ENCODE measurements at places on chromosomes 4 and X.

DNA sequence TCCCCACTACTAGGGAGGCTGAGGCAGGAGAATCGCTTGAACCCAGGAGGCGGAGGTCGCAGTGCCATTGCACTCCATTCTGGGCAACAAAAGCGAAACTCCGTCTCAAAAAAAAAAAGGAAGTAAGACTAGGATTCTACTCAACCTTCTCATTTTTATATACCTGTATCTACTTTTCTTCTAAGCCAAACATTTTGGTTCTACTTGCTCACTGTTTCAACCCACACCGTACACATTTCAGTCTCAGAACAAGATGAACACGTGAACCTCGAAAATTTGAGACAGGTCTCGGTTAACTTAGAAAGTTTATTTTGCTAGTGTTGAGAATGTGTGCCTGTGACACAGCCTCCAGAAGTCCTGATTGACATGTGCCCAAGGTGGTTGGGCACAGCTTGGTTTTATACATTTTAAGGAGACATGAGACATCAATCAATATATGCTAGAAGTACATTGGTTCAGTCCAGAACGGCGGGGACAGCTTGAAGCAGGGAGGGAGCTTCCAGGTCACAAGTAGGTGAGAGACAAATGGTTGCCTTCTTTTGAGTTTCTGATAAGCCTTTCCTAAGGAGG is 3.7 kb downstream of the ADD1 start:
- no peak for DNase-seq

DNA sequence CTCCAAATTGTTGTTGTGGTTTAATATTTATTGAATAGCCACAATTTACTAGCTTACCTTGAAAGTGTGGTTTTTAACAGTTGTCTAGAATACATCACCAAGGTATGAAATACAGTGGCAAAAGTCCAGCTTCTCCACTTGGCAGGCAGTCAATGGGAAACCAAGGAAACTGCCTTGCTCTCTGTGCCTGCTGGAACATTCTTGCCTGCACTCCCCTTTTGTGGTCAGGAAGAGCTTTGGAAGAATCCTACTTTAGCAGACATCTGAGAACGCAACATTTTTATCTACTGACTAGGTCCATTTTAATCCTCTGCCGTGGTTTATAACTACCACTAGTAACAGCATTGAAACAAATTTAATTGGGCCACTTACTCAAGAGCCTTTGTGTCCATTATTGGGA is 64.5 kb downstream of the TENM3 start:
- DNase-seq, result no peak

DNA sequence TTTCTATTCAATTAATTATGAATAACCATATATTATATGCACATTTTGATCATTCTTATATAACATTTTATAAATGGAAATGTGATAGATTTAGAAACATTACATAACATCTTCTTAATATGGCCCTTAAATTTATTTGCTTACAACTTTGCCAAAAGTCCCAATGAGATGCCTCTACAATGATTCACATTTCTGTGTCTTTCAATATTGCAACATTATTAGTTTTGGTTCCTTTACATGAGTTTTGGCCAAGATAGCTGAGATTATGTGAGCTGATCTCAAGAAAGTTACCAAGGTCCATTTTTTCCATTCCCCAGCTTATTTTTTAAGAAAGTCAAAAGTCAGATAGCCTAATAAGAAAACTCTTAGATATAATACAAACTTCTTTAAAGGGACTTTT is 361.2 kb downstream of the PCDH7 start:
- DNase-seq, result no peak

GRCh38 chrX:116757491-116757890 is 294.7 kb upstream of the CT83 start:
- DNase-seq, result no peak

GRCh38 chrX:102712216-102712966 is at the start of gene GPRASP2:
Gene GPRASP2 (plus strand): TSS chrX:102712448. CDS start chrX:102714870, 2,422 bp downstream.
- DNase-seq, result no peak

DNA sequence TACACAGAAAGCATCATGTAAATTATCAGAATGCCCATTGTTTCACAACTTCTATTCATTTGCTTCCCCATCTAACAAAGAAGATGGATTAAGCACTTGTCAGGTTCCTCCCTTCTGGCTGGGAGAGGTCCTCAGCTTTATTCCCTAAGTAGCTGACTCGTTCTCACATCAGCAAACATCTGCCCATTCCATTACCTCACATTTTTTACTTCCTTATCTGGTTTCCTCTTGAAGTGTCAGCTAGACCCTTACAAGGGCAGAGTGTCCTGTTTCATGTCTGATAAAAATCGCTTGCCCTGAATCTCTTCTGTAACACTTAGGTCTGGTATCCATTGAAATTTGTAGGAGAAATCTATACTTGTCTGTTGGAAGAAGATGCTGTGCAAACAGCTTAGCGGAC is 34.7 kb downstream of the TMPRSS11A start:
- no peak for DNase-seq

DNA sequence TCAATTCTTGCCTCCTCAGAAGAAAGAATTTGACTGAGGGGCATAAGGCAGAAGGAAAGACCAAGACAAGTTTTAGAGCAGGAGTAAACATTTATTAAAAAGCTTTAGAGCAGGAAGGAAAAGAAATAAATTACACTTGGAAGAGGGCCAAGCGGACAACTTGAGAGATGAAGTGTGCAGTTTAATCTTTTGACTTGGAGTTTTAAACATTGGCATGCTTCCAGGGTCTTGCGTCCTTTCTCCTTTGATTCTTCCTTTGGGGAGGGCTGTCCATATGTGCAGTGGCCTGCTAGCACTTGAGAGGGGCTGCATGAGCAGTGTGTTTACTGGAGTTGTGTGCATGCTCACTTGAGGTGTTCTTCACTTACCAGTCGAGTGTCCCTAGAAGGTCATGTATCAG is 275.8 kb upstream of the IL1RAPL1 start:
- no peak for DNase-seq

DNA sequence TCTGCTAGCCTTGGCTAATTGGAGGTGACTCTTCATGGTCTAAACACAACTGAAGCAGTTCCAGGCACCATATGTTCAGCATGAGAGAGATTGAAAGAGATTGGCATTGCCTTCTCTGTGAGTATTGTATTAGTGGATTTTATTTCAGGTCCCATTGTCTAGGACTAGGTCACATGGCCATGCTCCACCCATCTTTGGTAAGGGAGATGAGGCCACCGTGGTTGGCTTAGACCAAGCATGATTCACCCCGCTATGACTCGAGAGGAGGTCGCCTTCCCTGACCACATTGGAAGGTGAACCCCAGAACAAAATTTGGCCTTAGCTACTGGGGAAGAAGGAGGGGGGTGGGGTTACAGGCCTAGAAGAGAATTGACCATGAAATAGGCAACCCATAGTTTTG is 109.9 kb upstream of the BCOR start:
- peak; percentile 27 for DNase-seq

- no peak for DNase-seq
Observed at GRCh38 chr4:155707251-155707650, 40.6 kb downstream of the GUCY1A1 start.

GRCh38 chr4:151184523-151185458 is 85.4 kb downstream of the RPS3A start:
- no peak for DNase-seq

GRCh38 chr4:78612398-78613178 is 61.0 kb downstream of the ANXA3 start:
- peak; percentile 45 for DNase-seq

DNA sequence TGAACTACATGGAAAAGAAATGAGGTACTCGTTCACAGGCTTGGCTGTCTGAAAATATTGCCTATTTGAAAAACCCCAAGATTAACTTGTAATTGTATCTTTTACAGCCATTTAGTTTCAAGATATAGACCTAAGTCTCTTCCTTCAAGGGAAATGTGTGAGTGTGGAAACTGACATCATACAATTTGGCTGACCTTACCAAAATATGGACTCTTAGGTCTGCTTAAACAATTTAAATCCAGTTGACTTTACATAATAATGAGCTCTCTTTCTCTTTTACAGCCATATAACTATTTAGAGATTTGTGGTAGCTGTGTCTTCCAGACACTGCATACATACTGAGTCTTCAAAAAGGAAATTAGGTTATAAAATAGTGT is 186.9 kb downstream of the NR3C2 start:
- no peak for DNase-seq

DNA sequence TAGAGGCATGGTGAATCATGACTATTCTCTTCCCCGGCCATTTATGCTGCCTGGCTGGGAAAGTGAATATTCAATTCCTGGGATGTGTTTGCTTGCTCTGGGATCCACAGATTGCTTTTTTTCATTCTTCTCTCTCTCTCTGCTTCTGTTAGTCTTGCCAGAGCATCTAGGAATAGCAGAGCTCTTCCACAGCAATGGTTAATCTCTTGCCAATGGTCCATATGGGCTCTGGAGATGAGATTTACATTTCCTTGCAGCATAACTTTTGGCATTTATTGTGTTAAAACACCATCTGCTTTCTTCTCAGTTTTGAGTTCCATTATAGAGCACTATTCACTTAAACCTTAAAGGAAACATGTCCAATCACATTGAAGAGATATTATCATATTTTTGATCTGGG is 59.2 kb upstream of the GUCY1A1 start:
- no peak for DNase-seq

- no peak for DNase-seq
Observed at GRCh38 chr4:7197910-7198309, 5.6 kb downstream of the SORCS2 start.

- DNase-seq, result peak; percentile 14
Observed at GRCh38 chr4:151753056-151753455, 7.8 kb downstream of the GATB start.

DNA sequence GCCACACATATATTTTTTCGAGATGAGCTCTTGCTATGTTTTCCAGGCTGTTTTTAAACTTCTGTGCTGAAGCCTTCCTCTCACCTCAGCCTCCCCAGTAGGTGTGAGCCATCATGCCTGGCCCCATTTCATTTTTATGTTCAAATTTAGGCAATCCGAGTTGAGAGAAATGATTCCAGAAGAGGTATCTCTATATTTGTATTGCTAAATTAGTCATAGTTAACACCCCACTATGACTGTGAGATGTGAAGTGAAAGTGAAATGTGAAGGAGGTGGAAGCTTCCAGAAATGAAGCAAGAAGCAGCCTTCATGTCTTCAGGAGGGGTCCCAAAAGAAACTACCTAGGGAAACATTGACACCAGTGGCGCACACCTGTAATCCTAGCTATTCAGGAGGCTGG is 17.7 kb downstream of the APELA start:
- DNase-seq, result no peak

DNA sequence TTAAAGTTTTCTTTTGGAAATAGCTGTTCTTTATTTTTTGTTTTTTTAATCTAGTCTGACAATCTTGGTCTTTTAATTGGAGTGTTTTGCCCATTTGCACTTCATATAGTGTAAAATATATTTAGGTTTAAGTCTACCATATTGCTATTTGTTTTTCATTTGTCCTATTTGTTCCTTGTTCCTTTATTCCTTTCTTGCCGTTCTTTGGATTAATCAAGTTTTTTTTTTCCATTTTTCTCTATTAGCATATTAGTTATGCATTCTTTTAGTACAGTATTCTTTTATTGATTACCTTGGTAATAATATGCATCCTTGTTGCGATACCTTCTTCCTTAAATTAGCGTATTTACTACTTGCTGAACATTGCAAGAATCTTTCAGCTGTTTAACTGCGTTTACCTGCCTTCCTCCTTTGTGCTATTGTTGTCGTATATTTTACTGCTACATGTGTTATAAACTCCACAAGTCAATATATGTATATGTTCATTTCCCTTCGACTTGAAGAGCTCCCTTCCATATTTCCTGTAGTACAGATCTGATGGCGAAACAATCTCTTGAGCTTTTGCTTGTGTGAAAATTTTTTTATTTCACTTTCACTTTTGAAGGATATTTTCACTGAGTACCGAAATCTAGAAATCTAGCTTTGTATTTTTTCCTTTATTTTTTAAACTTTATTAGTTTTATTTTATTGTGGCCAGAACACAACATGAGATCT is 23.9 kb upstream of the RNF212 start:
- peak; percentile 12 for DNase-seq

GRCh38 chr4:55458611-55459010 is 62.9 kb downstream of the TMEM165 start:
- DNase-seq, result no peak

- DNase-seq, result no peak
Observed at GRCh38 chrX:102708900-102709299, 3.3 kb upstream of the GPRASP2 start.

DNA sequence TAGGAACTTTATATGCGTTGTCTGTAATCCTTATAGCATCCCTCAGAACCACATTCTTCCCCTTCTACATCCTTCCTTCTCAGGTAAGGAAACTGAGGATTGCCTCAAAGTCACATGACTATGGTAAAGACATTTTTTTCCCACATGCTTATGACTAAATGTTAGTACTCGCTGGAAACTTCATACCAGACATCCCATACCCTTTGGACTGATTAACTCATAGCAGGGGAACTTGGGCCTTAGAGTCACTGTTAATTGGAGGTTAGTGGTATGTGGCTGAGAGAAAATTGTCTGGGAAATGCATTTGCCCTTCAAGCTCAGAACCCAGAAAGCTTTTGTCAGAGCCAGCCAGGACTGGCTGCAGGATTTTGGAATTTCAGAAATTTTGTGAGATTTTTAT is 155.0 kb downstream of the RELL1 start:
- no peak for DNase-seq

DNA sequence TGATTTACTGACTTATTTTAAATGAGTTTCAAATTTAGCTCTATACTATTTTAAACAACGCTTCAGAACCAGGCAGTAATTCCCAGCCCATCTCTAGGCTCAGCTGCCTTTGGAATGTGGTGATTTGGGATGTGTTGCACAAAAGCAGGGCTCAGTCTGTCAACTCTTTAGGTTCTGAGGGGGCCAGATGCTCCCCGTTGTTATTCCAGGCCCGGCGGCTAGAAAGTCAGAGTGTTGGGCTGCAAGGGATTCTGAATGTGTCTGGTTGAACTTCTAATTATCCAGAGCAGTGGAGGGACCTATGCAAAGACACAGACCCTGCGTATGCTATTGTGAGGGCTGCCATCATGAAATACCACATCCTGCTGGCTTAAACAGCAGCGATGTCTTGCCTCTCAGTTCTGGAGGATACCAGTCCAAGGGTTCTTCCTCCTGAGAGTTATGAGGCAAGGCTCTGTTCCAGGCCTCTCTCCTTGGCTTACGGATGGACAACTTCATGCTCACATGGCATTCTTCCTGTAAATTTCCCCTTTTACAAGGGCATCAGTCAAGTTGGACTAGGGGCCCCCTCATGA is 123.2 kb upstream of the TRIM2 start:
- no peak for DNase-seq

- DNase-seq, result no peak
Observed at GRCh38 chr4:186058980-186059316, 10.0 kb upstream of the TLR3 start.

DNA sequence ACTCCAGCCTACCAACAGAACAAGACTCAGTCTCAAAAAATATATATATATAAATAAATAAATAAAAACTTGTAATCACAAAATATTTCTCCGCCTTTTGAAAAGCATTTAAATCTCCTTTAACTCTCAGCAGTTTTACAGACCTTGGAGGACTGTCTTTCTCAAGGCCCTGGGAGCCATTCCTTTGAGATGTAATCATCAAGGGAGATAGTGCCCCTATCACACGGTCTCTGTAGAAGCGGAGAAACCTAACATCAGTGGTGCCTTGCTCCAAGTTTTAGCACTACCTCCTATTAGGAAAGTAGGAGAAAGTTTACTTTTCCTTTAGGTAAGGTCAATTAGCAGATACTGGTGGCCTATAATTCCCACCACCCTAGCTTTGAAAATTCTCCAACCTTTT is 58.5 kb downstream of the ANTXR2 start:
- DNase-seq, result no peak

All from activated CD4-positive, alpha-beta T cell treated with anti-CD3 and anti-CD28 coated beads, Interleukin-2, Interleukin-6, amounts not matched to agents 100 ng/mL and 50 ng/mL, durations not matched to agents 16 hours and 8 hours (primary cell).